CD4-positive, alpha-beta memory T cell (primary cell): ENCODE measurements at places on chromosomes 2 and 18.
A peak's percentile ranks its signal among the peaks of the same experiment; 100 is the strongest.

DNA sequence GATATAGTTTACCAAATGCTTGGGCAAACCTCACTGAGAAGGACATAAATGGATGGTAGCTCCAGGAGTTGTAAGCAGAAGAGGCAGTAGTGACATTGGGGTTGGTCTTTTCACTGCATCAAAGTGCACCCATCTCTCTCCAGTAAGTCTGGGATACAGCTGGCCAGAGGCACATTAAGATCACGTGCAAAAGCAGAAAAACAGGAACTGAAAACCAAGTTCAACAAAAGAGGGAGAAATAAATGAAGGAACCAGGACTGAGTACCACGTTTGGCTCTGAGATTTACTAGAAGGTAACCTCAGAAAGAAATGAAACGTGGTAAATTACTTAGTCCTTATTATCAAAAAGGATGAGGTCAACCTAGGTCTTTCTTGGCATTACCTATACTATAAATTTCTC is 259.2 kb downstream of the OSR1 start:
- no peak for DNase-seq

GRCh38 chr18:32507093-32507492 is 36.4 kb upstream of the GAREM1 start:
- no peak for DNase-seq

DNA sequence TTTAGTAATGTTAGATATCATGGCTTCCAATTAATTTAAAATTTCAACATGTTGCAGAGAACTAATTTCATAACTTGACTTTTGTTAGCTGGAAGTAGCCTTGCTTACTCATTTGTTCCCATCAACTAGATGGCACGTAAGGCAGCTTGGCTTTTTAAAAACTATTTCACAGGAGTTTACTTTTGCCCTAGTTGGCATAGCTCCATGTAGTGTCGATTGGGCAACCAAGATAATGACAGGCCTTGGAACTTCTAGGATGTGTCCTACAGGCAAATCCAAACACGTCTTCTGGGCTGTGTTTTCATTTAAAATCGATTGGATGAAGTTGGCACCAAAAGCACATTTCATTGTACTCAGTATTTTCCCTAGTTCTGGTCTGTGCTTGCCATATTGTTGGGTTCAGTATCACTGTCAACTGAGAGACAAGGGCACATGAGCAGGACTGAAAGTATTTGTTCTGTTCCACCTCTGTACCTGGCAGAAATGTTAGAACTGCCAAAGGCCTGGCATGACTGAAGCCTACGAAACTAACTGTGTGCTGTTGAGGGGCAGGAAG is 29.4 kb downstream of the HADHB start:
- DNase-seq = no peak

DNA sequence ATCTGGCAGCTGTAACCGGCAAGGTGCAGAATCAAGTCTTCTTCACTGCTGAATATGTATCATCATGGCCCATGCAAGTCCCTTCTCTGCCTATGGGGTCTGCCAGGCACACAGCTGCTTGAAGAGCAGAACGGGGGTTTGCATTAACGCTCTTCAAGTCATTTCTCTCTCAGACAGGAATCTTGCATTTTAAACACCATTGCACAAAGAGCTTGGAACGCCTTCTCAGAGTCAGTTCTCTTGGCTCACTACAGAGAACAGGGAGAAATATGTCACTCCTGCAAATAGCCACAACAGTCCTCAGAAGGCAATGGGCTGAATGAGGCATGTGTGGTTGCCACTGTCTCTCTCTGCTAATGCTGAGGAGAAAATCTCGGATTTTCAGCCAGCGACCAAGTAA is 2173.5 kb upstream of the PIK3C3 start:
- no peak for DNase-seq

GRCh38 chr2:47015206-47015605 is 99.6 kb upstream of the MCFD2 start:
- no peak for DNase-seq

- DNase-seq = no peak
Observed at GRCh38 chr2:222572264-222572721, 83.6 kb downstream of the FARSB start.

DNA sequence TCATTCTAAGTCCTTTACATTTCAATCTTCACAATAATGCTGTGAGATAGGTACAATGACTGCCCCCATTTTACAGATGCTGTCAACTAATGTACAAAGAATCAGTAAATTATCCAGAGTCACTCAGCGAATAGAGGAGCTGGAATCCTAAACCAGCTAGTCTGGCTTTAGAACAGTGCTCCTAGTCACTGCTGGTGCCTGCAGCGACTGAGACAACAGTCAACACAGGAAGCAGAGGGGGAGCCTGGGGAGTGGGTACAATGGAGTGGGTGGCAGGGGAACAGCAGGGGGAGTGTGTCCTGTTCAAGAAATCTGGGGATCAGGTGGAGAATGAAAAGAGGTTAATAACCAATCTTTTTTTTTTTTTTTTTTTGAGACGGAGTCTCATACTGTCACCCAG is 37.3 kb downstream of the CCDC93 start:
- DNase-seq = no peak

GRCh38 chr2:101722864-101723263 is 25.4 kb downstream of the MAP4K4 start:
- DNase-seq = no peak

GRCh38 chr2:126676221-126677175 is 20.5 kb downstream of the GYPC start:
- DNase-seq = no peak

DNA sequence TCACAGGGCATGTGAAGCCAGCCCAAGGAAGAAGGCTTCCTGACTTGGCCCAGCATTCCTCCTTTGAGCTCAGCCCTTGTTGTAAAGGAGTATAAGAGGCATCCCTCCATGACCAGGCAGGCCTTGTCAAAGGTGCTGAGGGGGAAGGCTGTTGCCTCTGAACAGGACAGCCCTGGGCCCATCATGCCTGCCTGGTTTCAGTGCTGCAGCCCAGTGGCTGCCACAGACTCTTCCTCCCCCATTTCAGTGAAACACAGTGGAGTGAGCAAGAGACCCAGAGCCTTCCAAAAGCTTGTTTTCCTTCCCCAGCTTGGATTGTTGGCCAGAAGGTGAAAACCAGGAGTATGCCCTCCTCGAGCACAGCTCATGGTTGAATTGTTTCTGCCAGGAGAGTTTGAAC is 19.9 kb upstream of the RPL37A start:
- no peak for DNase-seq

DNA sequence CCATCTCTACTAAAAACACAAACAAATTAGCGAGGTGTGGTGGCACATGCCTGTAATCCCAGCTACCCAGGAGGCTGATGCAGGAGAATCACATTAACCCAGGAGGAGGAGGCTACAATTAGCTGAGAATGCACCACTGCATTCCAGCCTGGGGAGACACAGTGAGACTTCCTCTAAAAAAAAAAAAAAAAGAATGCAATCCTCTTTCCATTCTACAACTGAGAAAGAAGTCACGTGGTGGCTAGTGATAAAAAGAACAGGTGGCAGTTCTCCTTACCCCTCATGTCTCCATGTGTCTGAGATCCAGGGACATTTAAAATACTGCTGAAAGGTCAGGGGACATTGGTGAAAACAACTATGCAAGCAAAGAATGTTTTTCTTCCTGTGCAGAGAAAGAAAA is 24.4 kb upstream of the GPR39 start:
- no peak for DNase-seq

GRCh38 chr2:174697255-174697654 is 67.0 kb downstream of the CHRNA1 start:
- peak; percentile 44 for DNase-seq

- no peak for DNase-seq
Observed at GRCh38 chr2:206160125-206160806, 571 bp downstream of the EEF1B2 start.

DNA sequence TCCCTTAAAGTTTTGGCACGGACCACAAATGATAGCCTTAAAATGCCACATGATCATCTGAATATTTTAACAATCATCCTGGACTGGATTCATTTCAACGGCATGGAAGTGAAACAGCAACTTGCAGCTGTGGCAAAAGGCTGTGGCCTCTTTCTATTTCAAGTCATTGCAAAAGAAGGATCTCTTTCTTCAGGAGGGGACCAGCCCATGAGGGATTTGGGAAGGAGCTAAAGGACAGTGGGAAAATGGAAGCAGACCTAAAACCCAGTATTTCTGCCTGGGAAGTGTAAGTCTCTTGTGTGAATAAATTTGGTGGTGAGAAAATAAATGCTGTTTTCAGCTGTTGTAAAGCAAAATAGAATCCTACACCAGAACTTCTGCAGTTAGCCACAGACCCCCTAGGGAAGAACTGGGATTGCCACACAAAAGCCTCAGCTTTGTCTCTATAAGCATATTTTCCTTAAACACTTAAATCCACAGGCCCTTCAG is 107.3 kb upstream of the ZFP36L2 start:
- no peak for DNase-seq

DNA sequence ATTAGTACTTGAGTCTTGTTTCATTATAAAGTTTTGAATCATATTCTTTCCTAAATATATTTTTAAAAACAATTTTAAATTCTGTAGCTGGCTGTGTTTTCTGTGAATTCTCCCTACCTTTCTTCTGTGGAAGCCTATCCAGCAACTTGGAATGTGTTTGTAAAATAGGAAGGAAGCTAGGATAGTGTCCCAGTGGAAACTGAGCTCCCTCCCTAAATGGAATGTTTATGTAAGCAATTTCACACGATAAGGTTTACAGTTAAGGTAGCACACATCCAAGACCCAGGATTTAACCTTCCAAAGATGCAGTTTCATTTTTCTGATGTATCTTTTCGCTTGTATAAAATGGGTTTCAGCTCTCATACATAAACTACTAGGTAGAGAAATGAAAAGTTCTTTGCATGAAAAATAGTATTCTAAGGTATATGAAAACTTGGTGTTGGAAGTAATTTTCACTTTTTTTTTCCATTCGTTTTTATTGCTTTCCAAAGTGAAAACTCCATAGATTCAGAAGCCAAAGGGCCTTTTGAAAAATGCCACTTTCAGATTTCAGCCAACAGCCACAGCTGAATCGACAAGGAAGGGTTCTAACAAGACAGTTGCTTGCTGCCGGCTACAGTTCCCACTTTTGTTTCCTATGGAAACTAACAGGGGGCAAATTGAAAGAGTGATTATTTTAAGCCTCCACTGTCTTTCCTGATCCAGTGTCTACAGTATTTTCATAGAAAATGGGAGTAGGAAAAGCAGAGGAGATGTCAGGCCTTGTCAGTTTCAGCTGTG is 405.1 kb upstream of the POU3F3 start:
- DNase-seq = no peak

DNA sequence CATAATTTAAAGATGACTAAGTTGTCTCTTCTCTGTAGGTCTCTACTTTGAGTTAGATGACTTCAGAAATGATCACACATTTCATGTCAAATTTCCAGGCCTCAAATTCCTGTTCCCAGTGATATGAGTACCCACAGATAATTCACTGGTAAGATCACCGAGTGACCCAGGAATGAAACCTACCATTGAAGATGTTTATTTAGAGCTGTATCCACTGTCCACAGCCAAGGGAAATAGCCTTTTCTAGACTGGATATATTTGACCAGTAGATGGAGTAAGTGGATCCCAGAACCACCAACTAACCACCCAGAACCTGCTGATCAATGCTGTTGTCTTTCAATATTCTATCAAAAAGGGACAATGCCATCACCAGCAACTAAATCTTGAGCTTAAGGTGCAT is 238.8 kb downstream of the SLC8A1 start:
- no peak for DNase-seq

DNA sequence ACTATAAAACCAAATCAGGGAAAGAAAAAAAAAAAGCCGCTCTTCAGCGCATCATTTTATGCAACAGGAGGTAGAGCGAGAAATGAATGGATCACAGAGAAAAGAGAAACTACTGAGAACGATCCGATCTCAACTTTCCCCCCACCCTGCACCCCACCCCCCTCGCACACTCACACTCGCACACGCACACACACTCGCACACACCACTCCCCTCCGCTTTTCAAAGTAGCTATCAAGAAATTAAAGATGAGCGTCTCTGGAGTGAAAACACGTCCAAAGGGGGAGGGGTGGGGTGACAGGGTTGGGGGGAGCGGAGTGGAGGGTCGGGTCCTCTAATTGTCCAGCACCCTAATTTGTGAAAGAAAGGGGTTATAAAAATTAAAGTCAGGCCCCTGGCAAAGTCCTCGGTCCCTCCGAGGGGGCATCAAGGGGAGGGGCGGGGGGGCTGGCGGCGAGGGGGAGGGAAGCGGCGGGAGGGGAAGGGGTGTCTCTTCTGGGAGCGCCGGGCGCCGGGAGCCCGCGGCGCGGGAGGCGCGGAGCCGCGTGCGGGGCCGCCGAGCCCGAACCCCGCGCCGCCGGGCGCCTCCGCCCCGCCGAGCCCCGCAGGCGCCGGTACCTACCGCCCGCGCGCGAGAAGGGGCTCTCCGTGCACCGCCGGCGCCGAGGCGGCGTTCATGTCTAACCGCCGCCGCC is 428 bp downstream of the TCF4 start:
- DNase-seq = no peak

DNA sequence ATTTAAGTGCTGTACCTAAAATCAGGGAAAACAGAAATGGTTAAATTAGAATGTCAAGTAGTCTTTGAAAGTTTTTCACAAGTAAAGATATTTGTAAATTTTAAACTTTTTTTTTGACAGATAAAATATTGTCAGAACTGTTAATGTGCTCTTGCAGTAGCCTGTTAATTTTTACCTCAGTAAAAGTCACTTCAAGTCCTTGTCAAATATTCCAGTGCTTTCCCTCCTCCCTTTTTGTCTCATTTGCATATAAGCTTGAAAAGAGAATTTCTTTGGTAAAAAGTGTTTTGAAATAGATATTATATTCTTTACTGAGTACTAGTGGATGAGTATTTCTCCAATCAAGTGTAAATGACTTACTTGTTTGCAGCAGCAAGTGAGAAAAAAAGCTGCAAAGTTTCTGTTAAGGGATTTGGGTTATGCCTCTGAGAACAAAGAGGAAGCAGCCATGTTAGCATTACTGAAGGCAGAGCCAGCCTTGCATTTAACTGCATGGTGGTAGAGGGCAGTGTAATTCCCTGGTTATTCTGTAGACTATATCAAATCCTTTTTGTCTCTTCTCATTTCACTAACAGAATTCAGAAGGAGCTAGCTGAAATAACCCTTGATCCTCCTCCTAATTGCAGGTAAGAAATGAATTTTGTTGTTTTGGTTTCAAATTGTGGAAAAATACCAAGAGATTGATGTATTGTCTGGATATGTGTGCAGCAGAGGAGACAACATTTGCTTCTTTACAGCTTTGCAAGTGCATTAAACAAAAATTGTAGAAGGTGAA is 3.2 kb downstream of the UBE2E3 start:
- DNase-seq = peak; percentile 34
